ENCODE measurements at places on chromosomes 12 and 14. TPM values are rescaled to one million over a fixed set of nuclear protein-coding genes. Genes with fewer than 3 reads are reported as not detected.
A peak's percentile ranks its signal among the peaks of the same experiment; 100 is the strongest.

CLEC4A gene
- total RNA-seq = 2.9 TPM

DNA sequence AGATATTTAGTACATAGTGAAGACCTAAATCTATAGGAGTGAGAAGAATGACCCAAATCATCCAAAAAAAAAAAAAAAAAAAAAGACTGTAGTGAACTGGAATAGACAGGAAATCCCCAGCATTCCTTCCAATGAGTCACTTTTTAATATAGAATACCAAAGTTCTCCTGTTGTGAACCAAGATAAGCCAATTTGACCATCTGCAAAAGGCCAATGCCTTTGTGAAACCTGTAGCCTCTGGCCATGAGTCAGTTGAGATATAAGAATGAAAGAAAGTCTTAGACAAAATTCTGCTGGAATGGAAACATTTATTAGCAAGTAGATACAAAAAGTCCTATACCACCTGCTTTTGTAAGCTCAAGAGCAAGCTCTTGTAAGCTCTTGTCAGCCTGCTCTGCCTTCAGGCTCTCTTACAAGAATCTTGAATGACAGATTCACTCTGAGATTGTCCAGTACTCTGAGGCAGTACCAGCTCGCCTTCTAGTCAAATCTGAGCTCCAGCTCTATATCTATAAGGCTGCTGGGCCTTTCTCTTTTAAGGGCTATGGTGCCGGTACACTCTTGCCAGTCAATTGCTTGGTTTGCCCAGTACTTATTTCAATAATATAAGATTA lies 243.0 kb upstream of the TMTC1 start:
- H3K4me3 ChIP-seq = no peak overlapping the region
- no peaks in the 10 kb centered on the region for H3K4me1 ChIP-seq
- H3K36me3 ChIP-seq = no peaks in the 10 kb centered on the region
- DNase-seq = no peak

DNA sequence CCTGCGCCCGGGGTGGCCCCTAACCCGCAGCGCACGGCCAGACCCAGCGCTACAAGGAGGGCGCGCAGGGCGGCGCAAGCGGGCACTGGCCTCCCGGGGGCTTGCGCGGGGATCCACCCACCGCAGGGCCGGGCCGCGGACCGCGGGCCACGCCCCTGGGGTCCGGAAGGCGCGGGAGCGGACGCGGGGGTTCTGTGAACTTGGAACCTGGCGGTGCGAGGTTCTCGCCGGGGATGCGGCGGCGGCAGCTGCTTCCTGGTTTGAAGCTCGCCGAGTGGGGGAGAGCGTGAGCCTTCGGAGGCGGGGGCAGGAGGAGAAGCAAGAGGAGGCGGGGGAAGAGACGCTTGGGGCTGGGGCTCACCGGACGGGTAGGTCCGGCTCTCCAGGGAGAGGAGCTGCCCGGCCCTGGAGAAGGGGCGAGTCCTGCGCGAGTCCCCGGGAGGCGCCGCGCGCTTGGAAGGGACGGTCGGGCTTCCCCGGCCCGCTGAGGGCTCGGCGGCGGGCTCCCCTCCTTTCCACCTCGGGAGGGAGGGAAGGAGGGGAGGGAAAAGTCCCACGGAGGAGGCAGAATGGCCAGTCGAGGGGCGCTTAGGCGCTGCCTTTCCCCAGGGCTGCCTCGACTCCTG lies at the start of gene PRKCH:
Gene PRKCH, plus strand, starts transcription at position 195 of the 626 bp plus-strand sequence. CDS start 523 bp downstream, outside the sequence.
- peaks cover 14% of the 10 kb centered on the region for H3K36me3 ChIP-seq
- H3K27ac ChIP-seq = no peak within 1 kb of the TSS
- H3K4me3 ChIP-seq = peak within 1 kb of the TSS; percentile 97

TAS2R31 gene
- total RNA-seq = 2.8 TPM

CMKLR1 gene
- 0.83 TPM for total RNA-seq

- H3K27me3 ChIP-seq = peaks cover 1% of the 10 kb centered on the region
- H3K27ac ChIP-seq = no peak overlapping the region
- DNase-seq = no peak
- no peaks in the 10 kb centered on the region for H3K36me3 ChIP-seq
Observed at GRCh38 chr12:132450418-132451171, 39.4 kb upstream of the FBRSL1 start.

- H3K4me1 ChIP-seq = peaks cover 4% of the 10 kb centered on the region
- no peaks in the 10 kb centered on the region for H3K27me3 ChIP-seq
- H3K36me3 ChIP-seq = no peaks in the 10 kb centered on the region
- no peak for DNase-seq
- H3K4me3 ChIP-seq = no peak overlapping the region
Observed at GRCh38 chr12:89941436-89941835, 232.8 kb upstream of the ATP2B1 start.

- peaks cover 55% of the 10 kb centered on the region for H3K4me1 ChIP-seq
- H3K27me3 ChIP-seq = no peaks in the 10 kb centered on the region
- H3K27ac ChIP-seq = peak overlapping the region; percentile 96
- H3K4me3 ChIP-seq = peak overlapping the region; percentile 87
Observed at GRCh38 chr12:92927055-92927435, 2.0 kb downstream of the EEA1 start.

DNA sequence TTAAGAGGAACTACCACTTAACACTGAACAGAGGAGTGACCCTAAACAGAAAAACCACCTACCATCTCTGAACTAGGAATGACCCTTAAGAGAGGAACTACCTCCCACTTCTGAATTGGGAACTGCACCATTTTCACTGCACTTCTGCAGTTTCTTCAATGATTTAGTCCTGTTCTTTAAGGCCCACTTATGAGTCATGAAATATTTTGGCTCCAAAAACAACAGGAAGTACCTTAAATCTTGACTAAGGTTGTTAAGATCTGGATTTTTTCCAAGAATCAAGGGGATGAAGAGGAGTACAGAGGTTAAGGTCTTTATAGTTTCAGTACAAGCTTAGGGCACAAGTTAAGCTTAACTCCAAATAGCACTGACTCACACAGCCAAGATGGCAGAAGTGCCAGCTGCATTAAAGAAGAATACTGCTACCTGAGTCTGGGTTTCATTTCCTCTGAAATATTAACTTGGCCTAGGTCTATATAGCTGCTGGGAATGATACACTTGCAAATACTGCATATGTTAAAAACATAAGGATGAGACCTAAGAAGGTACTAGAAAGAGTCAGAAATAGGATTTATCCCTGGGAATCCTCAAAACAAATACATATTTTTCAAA lies 4.2 kb downstream of the NPC2 start:
- DNase-seq = no peak
- H3K4me3 ChIP-seq = no peak overlapping the region
- H3K27me3 ChIP-seq = no peaks in the 10 kb centered on the region
- H3K36me3 ChIP-seq = peaks cover 7% of the 10 kb centered on the region

SERPINA10 gene
- total RNA-seq = not detected

- DNase-seq = no peak
- H3K4me3 ChIP-seq = peak overlapping the region; percentile 86
- no peaks in the 10 kb centered on the region for H3K27me3 ChIP-seq
- H3K4me1 ChIP-seq = peaks cover 36% of the 10 kb centered on the region
- H3K36me3 ChIP-seq = peaks cover 5% of the 10 kb centered on the region
Observed at GRCh38 chr12:56339158-56339422, 406 bp downstream of the IL23A start.

- H3K4me1 ChIP-seq = peaks cover 6% of the 10 kb centered on the region
- H3K36me3 ChIP-seq = no peaks in the 10 kb centered on the region
- DNase-seq = no peak
- H3K27ac ChIP-seq = no peak overlapping the region
- no peaks in the 10 kb centered on the region for H3K27me3 ChIP-seq
- H3K4me3 ChIP-seq = no peak overlapping the region
Observed at GRCh38 chr14:22025879-22026278, 352.3 kb upstream of the OR4E1 start.

LMNTD1 gene
- not detected for total RNA-seq

RGS6 gene
- total RNA-seq = not detected

- peaks cover 52% of the 10 kb centered on the region for H3K27me3 ChIP-seq
- peaks cover 15% of the 10 kb centered on the region for H3K4me1 ChIP-seq
- peaks cover 9% of the 10 kb centered on the region for H3K36me3 ChIP-seq
- DNase-seq = no peak
Observed at GRCh38 chr14:85528080-85528896, 1.7 kb upstream of the FLRT2 start.

- H3K36me3 ChIP-seq = no peaks in the 10 kb centered on the region
- H3K4me1 ChIP-seq = no peaks in the 10 kb centered on the region
- no peak for DNase-seq
Observed at GRCh38 chr12:88615490-88615889, 35.2 kb upstream of the KITLG start.

DNA sequence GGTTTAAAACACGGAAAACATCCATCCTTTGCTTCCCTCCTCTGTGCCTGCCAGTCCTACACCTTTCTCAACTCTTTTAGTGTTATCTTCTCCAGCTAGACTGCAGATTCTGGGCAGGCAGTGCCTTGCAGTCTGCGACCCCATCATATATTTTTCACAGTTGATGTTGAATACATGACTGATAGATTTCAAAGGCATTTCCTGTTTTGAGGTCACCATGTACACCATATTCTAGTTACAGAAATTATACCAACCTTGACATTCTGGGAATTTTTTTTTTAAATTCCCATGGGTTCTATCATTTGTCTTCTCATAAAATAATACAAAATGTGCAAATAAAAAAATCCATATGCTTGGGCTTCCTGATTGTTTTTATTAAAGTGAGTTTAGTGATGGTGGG lies 16.6 kb downstream of the SOCS2 start:
- H3K27ac ChIP-seq = no peak overlapping the region
- H3K36me3 ChIP-seq = peaks cover 5% of the 10 kb centered on the region
- no peak overlapping the region for H3K4me3 ChIP-seq
- H3K27me3 ChIP-seq = peaks cover 36% of the 10 kb centered on the region
- H3K4me1 ChIP-seq = peaks cover 13% of the 10 kb centered on the region

LRP6 gene
- 7.8 TPM for total RNA-seq

DNA sequence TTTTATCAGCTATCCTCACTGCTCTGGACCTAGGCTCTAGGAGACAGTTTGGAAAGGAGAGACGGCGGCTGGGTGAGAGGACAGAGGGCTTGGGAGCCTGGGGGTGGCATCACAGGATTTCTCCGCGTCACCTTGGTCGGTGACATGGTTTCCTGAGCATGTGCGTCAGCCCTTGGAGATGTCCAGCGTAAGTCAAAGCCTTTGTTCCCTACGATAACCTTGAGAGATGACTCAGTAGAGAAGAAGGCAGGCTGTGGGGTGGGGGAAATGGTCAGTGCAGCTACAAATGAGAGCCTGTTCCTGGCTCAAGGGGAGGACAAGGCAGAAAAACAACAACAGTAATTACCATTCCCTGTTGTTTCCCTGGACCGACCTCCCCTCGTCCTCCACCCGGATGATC lies 90.2 kb upstream of the TBX3 start:
- no peak overlapping the region for H3K27ac ChIP-seq
- H3K36me3 ChIP-seq = no peaks in the 10 kb centered on the region
- peaks cover 11% of the 10 kb centered on the region for H3K27me3 ChIP-seq
- H3K4me1 ChIP-seq = peaks cover 2% of the 10 kb centered on the region
- DNase-seq = no peak

- DNase-seq = no peak
- H3K4me1 ChIP-seq = peaks cover 6% of the 10 kb centered on the region
- no peak overlapping the region for H3K4me3 ChIP-seq
- H3K36me3 ChIP-seq = no peaks in the 10 kb centered on the region
- H3K27me3 ChIP-seq = no peaks in the 10 kb centered on the region
- no peak overlapping the region for H3K27ac ChIP-seq
Observed at GRCh38 chr14:75183225-75183624, 6.8 kb upstream of the TMED10 start.

DNA sequence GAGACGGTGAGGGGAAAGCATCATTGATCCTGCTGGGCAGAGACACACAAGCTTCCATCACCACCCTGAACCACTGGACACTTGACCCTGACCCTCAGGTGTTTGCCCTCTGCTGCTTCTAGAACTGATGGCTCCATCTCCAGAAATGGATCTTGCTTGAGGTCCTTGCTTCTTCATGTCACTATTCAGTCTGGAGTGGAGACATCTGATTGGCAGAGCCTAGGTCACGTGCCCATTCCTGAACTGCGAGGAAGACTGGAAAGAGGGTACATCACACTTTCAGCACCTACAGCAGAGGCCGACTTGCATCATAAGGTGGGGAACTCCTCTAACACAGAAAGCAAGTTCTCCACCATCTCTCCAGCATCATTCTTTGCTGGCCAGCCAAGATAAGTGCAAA lies 106.7 kb upstream of the COCH start:
- H3K4me3 ChIP-seq = no peak overlapping the region
- no peak for DNase-seq
- H3K36me3 ChIP-seq = peaks cover 19% of the 10 kb centered on the region
- no peaks in the 10 kb centered on the region for H3K4me1 ChIP-seq
- H3K27ac ChIP-seq = no peak overlapping the region

- H3K4me1 ChIP-seq = peaks cover 6% of the 10 kb centered on the region
- no peak for DNase-seq
- no peaks in the 10 kb centered on the region for H3K36me3 ChIP-seq
Observed at GRCh38 chr12:125282921-125283320, 217.7 kb downstream of the AACS start.

GRCh38 chr12:112813836-112814235 lies 22.3 kb downstream of the RPH3A start:
- no peak overlapping the region for H3K4me3 ChIP-seq
- H3K27ac ChIP-seq = peak overlapping the region; percentile 0
- H3K36me3 ChIP-seq = no peaks in the 10 kb centered on the region
- DNase-seq = no peak
- H3K4me1 ChIP-seq = peaks cover 4% of the 10 kb centered on the region

CISTR gene
- total RNA-seq = not detected

- H3K27me3 ChIP-seq = no peaks in the 10 kb centered on the region
- no peak overlapping the region for H3K4me3 ChIP-seq
- H3K36me3 ChIP-seq = no peaks in the 10 kb centered on the region
- H3K27ac ChIP-seq = no peak overlapping the region
- no peaks in the 10 kb centered on the region for H3K4me1 ChIP-seq
Observed at GRCh38 chr14:23136566-23137133, 17.6 kb upstream of the CEBPE start.

DNA sequence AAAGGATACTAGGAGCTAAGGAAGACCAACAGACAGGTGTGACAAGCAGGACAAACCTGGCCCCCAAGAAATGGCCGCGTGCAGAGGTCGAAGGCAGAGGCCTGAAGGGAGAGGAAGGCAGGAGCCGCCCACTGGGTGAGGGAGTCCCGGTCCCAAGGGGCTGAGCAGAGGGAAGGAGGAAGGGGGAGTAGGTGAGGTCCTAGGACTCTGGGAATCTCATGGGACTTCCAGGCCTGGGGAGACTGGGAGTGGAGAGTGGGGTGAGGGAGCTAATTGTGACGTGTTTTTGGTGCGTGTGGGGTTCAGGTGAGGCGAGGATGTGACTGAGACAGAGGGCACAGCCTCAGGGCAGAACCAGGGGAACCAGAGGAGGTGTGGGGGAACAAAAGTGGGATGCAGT lies 11.7 kb upstream of the FLVCR2 start:
- DNase-seq = no peak
- no peaks in the 10 kb centered on the region for H3K27me3 ChIP-seq

All from naive thymus-derived CD8-positive, alpha-beta T cell (primary cell).